ENCODE measurements at places on chromosomes 16 and 17.
A peak's percentile ranks its signal among the peaks of the same experiment; 100 is the strongest.

- no peak for DNase-seq
Observed at GRCh38 chr17:58360296-58361063, 8.5 kb upstream of the SUPT4H1 start.

GRCh38 chr17:6683081-6683684, 30.0 kb downstream of the SLC13A5 start:
- no peak for DNase-seq

DNA sequence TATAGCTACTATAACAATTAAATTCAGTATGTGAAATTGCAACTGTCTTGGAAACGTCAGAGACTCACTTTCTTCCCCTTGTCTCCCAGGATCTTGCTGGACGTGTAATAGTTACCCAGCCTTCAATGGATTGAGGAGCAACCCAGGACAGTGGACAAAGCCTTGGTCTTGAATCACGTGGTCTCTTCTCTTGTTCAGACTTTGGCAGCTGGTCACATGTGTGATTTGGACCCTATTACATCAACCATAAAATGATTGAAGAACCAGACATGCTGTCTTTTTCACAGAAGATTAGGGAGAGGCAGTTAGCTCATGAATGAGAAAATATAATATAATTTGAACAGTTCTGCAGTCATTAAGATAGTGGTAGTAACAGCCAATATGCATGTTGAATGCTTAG, 1085.5 kb upstream of the RBFOX1 start:
- no peak for DNase-seq

DNA sequence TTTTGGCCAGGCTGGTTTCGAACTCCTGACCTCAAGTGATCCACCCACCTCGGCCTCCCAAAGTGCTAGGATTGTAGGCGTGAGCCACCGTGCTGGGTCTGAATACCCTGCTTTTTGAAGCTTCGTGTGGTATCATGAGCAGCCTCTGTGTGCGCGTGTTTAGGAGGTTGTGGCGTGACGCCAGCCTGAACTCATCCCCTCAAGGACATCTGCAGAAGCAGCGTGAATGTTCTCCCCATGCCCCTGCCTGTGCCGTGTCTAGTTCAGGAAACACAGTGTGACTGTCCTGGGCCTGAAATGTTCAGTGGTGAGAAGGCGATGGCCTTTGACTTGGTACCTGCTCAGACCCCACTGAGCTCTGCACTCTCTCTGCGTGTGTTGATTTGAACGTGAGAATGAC, 35.6 kb downstream of the RNF213 start:
- no peak for DNase-seq

DNA sequence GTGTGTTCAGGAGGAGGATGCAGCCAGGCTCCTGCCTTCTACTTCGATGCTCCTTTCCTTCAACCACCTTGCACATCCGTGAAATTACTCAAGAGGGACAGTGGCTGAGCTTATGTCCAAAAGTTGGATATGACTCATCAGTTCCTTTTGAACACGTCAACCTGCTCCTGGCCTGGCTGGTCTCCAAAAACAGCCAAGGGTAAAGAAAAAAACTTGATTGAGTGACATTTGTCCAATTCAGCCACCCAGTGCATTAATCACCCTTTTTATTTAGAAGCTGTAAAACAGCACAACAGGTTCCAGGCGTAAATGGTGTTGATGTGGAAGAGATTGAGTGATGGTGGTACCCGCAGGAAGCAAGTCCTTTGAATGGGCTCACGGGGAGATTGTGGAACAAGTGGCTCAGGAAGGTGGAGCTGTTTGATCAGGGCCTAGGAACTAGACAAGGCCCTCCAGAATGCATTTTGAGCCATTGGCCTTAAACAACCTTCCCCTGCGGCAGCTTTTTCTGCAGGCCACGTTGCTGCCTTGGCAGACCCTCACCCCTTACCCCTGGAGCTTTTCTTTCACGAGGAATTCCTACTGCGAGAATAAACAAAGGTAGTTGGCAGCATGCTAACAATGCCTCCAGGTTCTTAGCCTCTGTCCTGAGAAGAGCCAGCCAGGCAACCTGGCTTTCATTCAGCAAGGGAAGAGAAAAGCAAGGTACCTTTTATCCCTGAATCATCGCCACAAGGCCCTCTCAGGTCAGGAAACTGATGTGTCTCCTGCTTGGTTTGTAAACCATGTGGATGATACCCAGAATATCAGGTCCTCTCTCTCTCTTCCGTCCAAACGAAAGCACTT, 173.3 kb upstream of the CACNG5 start:
- DNase-seq: peak; percentile 89

DNA sequence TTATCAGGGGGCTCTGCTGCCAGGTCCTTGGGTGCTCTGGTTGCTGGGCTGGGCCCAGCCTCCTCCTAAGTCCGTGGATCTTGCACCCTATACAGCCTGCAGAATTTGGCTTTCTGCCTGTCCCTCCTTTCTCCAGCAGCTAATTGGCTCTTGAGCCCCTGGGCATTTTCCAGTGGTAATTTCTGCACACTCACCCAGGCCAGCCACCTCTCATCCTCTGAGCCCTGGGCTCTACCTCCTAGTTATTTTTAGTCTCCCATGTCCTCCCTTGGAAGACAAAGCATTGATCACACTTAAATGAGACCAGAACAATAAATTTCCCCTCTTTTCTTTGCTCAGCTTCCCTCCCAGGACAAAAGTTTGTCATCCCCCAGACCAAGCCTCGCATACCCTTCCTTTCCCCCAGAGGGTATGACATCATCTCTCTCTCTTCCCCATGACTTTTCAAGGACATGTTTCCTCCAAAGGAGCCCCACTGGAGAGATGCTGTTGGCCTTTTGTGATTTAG, 38.1 kb downstream of the C17orf75 start:
- no peak for DNase-seq
